ENCODE measurements at places on chromosomes 1 and 21.

GRCh38 chr1:241507189-241507863 lies 12.2 kb downstream of the FH start:
- DNase-seq = no peak

GRCh38 chr1:70947835-70948234 lies 99.8 kb downstream of the PTGER3 start:
- DNase-seq = no peak

- DNase-seq = no peak
Observed at GRCh38 chr1:32695098-32695904, 7.3 kb downstream of the SYNC start.

DNA sequence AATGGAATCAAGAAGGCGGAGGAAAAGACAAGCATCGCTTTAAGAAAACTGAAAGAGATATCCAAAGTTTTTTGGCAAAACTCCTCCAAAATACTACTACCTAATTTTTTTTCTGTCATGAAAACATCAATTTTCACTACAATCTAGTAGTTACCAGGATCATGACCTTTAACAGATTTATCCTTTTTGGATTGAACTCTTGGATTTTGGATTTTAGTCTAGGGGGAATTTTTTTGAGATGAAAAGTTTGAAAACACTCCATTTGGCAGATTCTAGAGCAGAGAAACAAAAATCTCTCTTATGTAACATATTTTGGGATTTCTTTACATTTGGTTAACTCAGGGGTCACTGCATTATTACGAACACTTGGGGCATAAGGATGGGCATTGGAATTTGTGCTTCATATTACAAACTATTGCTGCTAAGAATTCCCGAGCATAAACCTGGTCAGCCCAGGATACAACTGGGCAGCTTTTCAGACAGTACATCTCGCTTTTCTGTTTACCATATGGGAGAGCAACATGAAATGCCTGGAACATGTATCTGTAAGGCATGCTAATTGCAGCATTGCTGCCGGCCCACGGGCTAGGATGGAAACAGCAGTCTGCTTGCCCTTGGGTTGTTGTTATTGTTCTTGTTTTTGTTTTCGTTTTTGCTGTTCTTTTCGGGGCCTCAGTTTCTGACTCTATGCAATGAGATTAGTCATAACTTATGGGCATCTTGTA lies 264.3 kb downstream of the RHOU start:
- DNase-seq = no peak

- DNase-seq = no peak
Observed at GRCh38 chr1:81340239-81340638, 460.5 kb upstream of the ADGRL2 start.

DNA sequence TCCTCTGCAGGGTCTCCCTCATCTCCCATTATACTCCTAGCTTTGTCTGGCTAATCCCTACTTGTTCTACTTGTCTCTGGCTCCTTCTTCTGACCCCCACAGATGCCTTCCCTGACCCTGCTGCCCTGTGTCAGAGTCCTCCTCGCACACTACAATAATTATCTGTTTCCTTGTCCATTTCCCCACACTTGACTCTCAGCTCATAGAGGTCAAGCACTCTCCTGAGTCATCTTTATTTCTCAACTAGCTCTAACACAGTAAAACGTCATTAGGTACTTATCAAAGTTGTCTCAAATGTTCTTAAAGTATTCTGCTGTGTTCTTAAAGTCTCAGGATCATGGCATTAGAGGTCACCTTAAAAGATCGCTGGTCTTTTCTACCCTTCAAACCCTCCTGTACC lies 47.1 kb downstream of the C8A start:
- DNase-seq = no peak

GRCh38 chr1:109261578-109261977 lies 12.2 kb downstream of the CELSR2 start:
- no peak for DNase-seq

DNA sequence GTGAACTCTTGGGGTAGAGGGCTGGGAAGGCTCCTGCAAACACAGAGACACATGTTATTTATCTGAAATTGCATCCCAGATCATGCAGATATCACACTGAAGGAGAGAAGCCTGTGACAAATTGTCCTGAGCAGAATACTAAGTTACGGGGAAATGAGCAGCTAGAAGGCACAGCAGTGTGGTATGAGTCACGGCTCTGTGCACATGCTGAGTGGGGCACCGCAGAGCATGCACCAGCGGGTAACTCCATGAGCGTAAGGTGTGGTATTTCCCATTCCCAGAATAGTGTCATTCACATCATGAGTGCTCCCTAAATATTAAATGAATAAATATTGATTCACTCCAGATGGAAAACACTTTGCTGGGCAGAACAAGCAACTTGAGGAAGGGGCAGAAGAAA lies 21.3 kb upstream of the FCRL2 start:
- DNase-seq = no peak

DNA sequence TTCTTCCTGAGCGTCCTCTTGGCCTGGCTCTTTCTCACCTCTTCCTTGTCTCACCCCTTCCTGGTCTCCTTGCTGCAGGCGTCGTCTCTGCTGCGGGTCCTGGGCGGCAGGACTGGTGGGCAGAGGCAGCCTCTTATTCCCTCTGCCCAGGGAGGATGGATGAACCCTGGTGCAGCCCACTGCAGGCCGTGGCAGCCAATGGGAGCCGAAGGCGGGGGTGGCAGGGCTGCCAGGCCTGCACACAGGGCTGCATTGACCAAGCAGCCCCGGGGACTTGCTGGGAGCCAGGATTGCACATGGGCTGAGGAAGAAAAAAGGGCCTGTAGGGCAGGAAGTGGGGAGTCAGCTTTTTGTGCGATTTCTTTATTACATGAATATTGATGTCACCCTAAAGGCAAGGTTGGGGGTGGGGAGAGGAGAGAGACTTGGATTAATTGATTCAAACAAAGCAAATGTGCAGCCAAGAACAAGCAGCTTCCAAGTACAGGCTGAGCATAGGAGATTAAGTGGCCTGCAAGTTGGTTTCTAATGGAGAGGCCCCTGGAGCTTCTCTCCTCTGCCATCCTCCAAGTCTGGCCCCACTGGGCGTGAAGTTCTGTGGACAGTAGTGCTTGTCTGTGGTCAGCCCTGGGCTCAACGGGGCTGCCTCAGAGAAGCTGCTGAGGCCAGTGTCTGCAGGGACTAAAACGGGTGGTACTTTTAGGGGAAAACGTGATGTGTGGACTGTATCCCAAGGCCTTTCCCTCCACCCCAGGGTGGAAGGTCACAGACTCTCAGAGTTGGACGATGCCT lies at the start of gene S100B:
Gene S100B, minus strand, starts transcription at position 108 of the 792 bp plus-strand sequence. CDS start 2,667 bp downstream, outside the sequence.
- no peak for DNase-seq

- peak; percentile 27 for DNase-seq
Observed at GRCh38 chr21:34074283-34075090, 1.1 kb downstream of the MRPS6 start.

GRCh38 chr1:152707860-152708259 lies at the start of gene LCE4A:
Gene LCE4A, plus strand, starts transcription at chr1:152708160. Its CDS starts 916 bp downstream, at chr1:152709076.
- DNase-seq = no peak

- no peak for DNase-seq
Observed at GRCh38 chr1:184118046-184118445, 66.5 kb downstream of the TSEN15 start.

- DNase-seq = no peak
Observed at GRCh38 chr1:29758781-29759499, 522.6 kb downstream of the PTPRU start.

- DNase-seq = no peak
Observed at GRCh38 chr1:67683316-67683715, 1.7 kb upstream of the GADD45A start.

- DNase-seq = no peak
Observed at GRCh38 chr1:84971957-84972356, 25.0 kb downstream of the MCOLN2 start.

DNA sequence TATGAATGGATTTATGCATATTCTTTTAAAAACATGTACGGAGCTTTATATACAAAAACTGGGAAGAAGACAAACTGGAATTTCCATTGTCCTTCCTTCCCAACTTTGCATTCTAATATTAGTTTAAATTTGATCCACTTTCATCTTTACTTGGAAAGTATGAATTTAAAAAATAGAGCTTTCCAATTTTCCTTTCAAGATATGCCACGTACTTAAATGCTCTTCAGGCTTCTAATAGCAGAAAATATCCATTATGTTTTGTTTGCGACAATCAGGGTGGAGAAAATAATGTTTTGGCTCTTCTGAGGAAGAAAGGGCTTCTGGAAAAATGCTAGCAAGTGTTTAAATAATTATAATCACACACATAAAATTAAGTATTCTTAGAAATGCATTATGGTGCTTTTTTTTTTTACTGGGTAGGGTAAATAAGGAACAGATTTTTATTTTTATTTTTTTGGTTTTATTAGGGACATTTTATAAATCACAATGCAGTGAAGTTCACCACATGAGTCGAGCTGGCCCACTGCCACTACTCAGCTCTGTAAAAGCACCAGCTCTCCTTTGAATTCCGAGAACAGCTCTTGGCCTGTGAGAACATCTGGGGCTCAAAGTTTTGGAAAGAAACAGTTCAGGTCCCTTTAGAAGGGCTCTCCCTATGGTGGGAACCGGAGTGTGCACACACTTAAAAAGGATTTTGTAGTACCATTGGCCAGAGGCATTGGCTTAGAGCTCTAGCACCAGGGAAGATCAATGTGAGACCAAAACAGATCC lies 287.4 kb upstream of the LYPLAL1 start:
- no peak for DNase-seq

GRCh38 chr1:38062361-38063288 lies 16.0 kb upstream of the POU3F1 start:
- DNase-seq = no peak

- DNase-seq = no peak
Observed at GRCh38 chr1:192936313-192937018, 122.7 kb downstream of the UCHL5 start.

GRCh38 chr1:217014066-217014465 lies 290.8 kb upstream of the ESRRG start:
- no peak for DNase-seq

- DNase-seq = no peak
Observed at GRCh38 chr1:53740621-53741105, 1.7 kb upstream of the GLIS1 start.

- DNase-seq = no peak
Observed at GRCh38 chr1:4416189-4416588, 238.2 kb upstream of the AJAP1 start.

DNA sequence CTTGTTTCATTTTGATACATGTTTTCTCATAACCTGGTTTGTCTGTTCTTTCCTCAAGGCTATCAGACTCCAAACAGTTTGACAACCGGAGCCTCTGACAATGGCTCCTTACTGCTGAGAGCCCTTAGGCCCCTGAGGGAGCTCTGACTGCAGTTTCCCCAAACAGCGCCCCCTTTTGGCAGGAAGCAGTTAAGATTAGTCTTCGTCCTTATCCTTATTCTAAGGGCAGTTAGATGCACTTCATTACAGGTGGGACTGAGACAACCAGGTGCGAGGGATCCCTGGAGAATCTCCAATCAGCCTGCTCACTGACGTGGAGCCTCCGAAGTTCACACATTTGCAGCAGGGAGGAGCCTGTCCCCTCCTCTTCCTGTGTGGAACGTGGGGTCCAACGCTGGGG lies 393.1 kb downstream of the BRINP3 start:
- no peak for DNase-seq

DNA sequence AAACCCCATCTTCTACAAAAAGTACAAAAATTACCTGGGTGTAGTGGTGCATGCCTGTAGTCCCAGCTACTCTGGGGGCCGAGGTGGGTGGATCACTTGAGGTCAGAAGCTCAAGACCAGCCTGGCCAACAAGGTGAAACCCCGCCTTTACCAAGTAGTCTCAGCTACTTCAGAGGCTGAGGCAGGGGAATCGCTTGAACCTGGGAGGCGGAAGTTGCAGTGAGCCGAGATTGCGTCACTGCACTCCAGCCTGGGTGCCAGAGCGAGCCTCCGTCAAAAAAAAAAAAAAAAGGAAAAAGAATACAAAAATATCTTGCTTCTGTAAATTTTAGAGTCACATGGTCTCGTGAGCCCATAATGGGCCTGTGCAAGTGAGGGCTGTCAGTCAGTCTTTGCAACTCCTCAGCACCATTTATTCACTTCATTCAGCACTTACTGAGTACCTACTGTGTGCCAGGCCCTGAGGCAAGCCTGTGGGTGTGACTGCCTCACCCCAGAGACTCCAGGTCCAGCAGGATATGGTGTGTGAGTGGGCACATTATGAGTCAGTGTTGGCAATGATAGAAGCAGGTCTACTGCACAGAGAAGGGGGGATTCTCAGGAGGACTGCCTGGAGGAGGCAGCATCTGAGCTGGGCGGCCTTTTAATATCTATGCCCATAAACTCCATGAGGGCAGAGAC lies 46.8 kb upstream of the TARDBP start:
- peak; percentile 17 for DNase-seq

DNA sequence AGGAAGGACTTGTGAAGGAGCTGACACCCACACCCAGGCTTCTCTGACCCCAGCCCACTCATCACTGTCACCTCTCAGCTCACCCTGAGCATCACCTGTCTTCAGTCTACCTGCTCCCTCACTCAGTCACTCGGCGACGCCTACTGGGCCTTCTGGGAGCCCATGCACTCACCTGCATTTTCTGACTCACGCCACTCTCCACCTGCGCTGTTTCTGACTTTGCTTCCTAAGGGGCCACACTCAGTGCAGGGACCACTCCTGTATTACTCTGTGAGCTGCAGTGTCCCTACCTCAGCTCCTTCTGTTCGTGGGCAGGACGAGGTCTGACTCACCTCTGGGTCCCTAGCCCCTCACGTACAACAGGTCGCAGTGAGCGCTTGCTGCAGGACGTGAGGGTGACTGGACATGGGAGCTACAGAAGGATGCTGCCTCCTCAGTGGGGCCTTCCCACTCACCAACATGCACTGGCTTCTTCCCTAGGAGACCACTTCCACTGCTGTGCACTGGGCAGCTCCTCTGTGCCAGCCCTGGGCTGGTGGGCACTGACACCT lies 102.3 kb downstream of the GLIS1 start:
- DNase-seq = no peak

- no peak for DNase-seq
Observed at GRCh38 chr1:36576551-36577110, 93.9 kb upstream of the CSF3R start.
